T-helper 9 cell (primary cell): ENCODE measurements at places on chromosomes 6 and 20.

DNA sequence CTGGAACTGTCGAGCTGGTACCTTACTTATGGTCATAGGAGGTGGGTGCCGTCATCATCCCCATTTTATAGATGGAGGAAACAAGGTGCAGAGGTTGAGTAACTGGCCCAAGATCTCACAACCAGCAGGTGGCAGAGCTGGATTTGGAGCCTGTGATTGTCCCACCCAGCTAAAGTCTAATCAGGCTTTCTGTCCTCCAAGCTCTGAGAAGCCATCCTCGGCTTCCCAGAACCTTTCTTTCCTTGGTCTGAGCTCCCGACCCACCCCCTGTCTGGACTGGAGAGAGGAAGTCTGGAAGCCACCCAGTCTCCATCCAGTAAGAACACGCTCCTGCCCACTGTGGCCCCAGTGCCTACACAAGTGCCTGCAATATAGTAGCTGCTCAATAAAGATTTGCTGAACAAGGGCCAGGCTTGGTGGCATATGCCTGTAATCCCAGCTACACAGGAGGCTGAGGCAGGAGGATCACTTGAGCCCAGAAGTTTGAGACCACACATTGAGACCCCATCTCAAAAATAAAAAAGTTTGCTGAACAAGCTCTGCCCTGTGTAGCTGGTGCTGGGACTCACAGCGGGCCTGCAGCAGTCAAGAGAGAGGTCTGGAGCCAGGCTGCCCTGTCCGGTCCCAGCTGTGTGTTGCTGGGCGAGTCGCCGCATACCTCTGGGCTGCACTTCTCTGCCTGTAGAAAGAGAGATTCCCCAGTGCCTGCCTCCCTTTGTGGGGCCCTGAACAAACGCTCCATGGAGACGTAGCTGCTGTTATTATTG, 32.5 kb upstream of the DLGAP4 start:
- DNase-seq, result no peak

GRCh38 chr6:163085426-163085825, 329.1 kb upstream of the QKI start:
- DNase-seq, result no peak

GRCh38 chr6:105803442-105803841, 282.7 kb upstream of the PRDM1 start:
- no peak for DNase-seq

DNA sequence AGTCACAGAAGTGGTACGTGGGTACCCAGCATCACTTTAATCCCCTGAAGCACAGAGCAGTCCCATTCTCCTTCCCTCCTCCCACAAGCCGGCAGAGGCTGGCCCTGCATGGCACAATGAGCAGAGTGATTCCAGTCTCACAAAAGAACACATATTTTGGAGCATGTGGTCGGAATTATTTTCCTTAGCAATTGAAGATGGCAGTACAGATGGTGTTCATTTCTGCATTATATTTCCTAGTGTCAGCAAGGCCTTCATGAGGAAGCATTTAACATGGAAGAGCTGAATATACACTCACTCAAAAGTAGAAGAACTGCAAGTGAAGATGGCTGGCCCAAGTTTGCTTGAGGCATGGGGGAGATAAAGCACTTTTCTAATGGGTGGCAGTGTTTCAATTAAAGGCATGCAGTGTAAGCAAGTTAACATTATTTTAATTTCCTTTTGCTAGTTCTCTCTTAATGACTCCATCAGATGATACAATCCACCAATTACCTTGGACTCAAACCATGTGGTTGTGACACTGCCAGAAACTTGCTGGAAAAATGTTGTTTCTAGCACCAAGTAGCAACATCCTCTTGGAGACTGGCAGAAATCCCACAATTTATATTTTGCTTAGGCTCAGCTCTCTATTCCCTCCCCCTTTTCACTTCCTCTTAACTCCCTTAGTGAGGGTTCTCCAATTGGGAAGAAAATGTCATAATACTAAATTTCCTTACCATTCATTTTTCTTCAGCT, 74.4 kb downstream of the ARHGAP18 start:
- no peak for DNase-seq

DNA sequence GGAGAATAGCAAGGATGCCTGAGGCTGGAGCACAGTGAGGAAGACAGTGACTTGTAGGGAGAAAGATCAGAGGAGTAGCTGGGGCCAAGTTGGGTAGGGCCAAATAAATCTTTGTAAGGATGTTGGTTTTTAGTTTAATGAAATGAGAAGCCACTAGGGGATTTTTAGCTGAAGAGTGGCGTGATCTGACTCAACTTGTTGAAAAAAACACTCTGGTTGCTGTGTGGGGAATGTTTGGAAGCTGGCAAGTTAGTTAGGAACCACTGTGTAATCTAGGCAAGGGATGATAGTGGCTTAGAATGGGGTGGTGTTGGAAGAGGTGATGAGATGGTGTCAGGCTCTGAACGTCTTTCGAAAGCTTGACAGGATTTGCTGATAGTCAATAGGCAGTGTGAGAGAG, 176.1 kb upstream of the HDDC2 start:
- no peak for DNase-seq

GRCh38 chr6:35522660-35523658, 10.3 kb upstream of the TULP1 start:
- peak; percentile 76 for DNase-seq
